ENCODE measurements at places on chromosomes 2 and 18. TPM values are rescaled to one million over a fixed set of nuclear protein-coding genes. Genes with fewer than 3 reads are reported as not detected.

GRCh38 chr2:151102226-151102625, 159.4 kb downstream of the RBM43 start:
- DNase-seq: no peak

APOB gene
- total RNA-seq: 0.21 TPM

- DNase-seq: no peak
Measured at GRCh38 chr18:45556222-45556621, 59.1 kb upstream of the SLC14A2 start.

DNA sequence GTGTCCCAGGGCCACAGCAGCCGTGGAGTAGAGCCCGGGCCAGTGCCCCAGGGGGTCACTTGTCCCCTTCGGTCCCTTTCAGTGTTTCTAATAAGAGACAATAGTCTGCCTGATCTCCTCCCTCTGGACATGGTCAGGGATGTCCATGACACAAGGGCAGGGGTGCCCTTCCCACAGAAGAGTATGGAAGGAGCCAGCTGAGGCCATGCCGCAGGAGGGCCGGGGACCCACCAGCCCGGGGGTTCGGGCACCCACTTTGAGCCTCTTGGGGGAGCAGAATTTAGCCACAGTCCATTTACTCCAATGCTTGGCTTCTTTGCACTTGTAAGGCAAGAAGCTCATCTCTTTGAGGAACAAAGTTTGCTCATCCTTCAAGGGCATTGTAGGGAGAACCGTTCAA, 88.7 kb upstream of the ATG16L1 start:
- no peak for DNase-seq

- DNase-seq: no peak
Measured at GRCh38 chr2:230968921-230969658, 26.8 kb upstream of the SPATA3 start.

GRCh38 chr2:50949450-50950193, 82.3 kb downstream of the NRXN1 start:
- DNase-seq: no peak

- no peak for DNase-seq
Measured at GRCh38 chr2:181121996-181122395, 141.6 kb downstream of the UBE2E3 start.

DNA sequence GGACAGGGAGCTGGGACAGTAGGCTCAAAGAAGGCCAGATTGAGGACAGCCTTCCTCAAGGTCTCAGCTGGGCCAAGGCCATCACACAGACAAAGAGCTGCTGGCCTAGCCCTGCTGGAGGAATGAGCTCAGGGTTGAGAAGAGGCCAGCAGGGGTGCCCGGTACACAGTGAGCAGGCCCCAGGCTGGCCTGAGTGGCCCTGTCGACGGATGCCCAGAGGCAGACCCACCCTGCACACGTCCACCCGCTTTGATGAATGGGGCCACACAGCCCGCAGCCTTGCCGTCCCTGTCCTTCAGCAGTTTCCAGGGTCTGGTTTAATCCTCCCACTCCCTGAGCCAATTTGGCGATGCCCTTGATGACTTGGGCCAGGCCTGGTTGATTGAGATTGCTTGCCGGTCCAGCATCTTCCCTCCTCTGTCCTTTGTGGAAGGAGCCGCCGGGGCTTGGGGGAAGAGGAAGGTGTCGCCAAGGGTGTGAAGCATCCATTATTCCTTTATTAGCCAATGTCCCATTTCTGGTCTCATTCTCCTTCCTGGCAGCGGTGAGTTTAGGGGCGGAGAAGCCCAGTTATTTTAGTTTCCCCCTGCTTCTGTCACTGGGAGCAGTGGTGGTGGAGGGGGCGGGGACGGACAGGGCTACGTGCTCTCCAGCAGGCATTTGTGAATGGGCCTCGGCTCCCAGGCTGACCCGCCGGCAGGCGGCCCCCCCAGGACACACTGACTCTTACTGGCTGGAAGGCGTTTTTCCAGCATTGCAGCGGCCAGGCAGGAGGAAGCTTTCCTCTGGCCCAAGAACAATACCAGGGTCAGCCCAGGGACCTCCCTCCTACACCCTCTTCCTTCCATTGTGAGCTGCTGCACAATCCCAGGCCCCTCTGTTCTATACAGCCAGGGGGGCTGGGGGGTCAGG, 141.8 kb downstream of the CTIF start:
- no peak for DNase-seq

DNA sequence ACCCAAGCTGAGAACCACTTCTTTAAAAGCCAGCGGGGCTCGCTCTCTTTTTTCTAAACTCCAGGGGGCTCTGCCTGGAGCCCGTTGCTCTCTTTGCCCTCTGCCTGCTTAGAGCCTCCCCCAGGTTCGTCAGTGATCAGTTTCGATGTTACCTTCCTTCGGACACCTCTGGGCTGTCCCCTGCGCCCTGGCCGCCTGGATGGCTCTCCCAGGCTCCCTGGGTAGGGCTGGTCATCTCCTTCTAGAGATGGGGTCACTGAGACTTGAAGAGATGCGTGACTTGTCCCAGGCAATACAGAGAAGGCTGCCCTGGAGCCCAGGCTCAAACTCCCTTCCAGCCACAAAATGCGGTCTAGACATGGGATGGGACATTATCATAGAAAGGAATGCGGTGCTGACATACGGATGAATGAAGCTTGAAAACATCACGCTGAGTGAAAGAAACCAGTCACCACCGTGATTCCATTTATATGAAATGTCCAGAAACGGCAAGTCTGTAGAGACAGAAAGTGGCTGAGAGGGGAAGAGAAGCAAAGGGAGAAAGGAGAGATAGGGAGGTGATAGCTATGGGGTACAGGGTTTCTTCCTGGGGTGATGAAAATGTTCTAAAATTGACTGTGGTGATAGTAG, 14.6 kb downstream of the KCNF1 start:
- DNase-seq: no peak

GRCh38 chr18:39647627-39648534, 2082.3 kb upstream of the CELF4 start:
- DNase-seq: no peak

STRN gene
- 27.2 TPM for total RNA-seq

MAP2 gene
- total RNA-seq: 7.2 TPM

DNA sequence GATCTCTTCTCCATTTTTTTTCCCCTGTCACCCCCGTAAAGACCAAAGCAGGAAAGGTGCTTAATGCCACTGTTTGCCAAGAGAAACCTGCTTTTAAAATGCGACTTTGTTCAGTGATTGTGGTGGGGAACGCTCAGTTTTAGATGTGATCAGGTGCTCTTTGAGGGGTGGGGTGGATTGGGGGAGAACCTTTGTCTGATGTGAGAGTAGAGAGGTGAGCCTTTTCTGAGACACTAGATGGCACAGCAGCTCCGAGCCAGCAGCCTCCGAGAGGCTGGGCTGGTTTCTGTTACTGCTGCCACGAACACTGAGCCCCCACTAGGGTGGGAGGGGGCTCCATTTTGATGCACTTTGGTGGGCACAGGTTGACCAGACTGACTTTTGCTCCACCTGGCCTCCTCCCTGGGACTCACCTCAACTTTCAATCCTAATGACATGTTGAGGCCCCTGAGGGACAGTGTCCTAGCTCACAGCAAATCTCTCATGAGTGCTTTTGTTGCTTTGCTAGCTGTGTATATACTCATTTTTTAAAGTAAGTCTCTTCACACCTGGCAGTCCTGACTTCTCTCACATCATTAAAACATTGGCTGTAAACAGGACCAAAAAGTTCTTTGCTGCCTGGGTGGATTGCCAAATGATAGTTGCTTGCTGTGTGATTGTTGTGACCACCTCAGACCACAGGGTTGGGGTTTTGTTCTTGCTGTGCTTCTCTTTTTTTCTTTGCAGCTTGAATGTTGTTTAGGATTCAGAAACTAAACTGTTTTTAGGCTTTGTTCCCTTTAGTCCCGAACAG, 98.2 kb upstream of the MAP3K20 start:
- no peak for DNase-seq

HOXD10 gene
- not detected for total RNA-seq

NT5DC4 gene
- not detected for total RNA-seq

CCBE1 gene
- 22.8 TPM for total RNA-seq

LRATD1 gene
- total RNA-seq: not detected

SELENOI gene
- total RNA-seq: 16.1 TPM

DNA sequence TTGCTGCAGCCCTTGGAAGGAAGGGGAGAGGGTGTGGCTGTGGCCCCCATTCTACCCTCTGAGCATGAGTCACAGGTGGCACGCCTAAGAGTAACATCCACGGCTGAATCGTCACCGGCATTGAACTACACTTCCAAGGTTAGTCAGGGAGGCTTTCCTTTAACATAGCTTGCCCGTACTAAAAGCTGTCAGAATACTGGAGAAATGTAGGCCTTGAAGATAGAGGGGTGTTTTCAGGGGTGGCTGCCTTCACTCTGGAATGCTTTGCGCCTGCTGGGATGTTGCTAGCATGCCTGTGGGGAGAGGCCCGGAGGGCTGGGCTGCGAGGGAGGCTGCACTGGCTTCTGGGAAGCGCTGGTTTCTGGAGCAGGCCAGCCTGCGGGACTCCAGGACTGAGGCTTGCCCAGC, 333.7 kb downstream of the AGAP1 start:
- DNase-seq: no peak

LBH gene
- total RNA-seq: 74.7 TPM

IWS1 gene
- total RNA-seq: 39.8 TPM

DNA sequence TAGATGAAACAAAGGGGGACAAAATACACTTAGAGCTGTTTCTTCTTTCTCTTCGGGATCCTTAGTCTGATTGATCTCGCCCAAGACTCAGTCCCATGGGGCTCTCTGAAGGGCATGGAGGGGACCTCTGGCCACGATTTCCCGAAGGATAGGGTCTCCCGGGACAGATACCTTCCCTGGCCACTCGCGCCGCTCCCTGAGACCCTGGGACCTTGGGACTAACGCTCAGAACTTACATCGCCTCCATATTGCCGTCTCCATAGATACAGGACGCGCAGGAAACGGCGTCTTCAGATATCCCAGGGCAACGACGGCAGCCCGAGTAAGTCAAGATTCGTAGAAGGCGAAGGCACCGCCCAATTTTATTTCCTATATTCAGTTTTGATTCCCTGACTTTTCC, at the start of gene CFAP65:
Gene CFAP65 (minus strand): TSS at position 265 of the 400 bp plus-strand sequence. CDS start 2,468 bp downstream, outside the sequence.
- no peak for DNase-seq

DNA sequence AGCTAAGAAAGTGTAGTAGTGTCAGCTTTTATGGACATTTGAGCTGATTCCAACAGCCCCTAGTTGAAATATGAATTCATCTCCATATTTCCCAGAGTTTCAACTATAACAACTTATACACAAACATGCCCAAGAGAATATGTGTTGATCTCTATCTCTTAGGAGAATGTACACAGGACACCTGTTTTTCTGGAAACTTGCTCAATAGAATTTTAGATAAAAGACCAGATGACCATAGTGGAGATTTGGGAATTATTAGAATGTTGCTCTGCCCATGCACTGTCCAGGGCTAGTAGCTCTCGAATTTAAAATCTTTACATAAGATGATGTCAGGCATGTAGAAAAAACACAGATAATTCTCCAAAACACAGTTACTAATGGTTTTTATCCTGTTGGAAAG, 162.3 kb upstream of the VRK2 start:
- DNase-seq: no peak

- DNase-seq: no peak
Measured at GRCh38 chr18:22734105-22734661, 198.9 kb upstream of the RBBP8 start.

MFF gene
- 87.2 TPM for total RNA-seq

AQP12A gene
- total RNA-seq: not detected

SATB2 gene
- total RNA-seq: 11.6 TPM

DNA sequence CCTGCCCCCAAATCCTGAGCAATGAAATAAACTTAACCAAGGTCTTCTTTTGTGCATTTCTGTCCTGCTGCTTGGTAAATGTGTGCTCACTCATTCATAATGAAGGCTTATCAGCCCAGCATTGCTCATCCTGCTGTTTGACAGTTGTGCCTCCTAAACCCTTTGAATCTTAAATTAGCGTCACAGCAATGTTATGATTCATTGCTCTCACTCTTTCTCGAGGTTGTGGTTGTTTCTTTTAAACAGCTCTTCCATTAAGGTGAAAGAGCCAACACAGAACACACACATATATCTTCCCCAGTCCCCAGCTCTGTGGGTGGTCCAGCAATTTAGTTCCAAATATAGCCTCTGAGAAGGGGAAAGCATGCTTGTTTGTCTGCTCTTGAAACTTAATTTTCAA, 84.0 kb downstream of the EVA1A start:
- no peak for DNase-seq

DNA sequence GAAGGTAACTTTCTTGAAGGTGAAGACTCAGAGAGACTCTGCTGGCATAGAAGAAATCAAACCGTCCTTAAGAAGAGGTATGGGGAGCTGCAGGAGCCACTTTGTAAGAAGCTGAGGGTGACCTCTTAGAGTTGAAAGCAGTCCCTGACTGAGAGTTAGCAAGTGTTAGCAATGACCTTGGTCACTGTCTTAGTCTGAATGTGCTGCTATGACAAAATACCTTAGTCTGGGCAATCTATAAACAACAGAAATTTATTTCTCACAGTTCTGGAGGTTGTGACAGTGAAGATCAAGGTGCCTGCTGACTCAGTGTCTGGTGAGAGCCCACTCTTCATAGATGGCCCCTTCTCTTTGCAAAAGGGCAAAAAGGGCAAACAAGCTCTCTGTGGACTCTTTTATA, 35.7 kb upstream of the ACTR3 start:
- no peak for DNase-seq

DNA sequence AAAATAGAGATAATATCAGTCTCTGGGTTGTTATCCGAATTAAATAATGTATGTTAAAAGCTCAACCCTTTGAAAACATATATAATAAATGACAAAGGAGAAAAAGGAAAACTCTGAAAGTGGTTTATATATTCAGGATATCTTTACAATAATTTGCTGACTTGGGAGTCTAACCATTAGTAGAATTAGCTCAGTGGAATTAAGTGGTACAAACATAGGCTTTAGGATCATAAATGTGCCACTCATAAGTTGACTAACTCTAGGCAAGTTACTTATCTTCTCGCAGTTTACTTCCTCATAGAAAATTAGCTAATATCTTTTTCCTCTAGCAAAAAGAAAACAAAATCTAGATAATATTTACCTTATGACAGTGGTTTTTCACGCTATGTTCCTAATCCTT, 44.6 kb downstream of the HEATR5B start:
- no peak for DNase-seq

DNA sequence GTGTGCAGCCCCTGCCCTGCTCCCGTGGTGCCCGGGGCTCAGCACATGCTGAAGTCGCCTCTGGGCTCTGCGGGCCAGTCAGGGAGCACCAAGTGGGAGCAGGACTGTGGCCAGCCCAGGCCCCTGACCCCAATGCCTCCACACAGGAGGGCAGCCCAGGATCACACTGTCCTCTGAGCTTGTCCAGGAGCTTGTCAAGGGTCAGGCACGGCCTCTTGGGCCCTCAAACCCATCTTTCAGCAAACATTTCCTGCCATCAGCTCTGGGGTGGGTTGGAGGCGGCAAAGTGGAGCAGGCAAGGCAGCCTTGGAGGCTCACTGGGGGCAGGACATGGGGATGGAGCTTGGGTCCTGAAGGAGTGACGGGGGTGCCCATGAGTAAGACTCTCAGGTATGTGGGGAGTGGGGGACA, 10.3 kb downstream of the SNED1 start:
- DNase-seq: peak; percentile 79
